ENCODE measurements at places on chromosomes 2 and 18.

DNA sequence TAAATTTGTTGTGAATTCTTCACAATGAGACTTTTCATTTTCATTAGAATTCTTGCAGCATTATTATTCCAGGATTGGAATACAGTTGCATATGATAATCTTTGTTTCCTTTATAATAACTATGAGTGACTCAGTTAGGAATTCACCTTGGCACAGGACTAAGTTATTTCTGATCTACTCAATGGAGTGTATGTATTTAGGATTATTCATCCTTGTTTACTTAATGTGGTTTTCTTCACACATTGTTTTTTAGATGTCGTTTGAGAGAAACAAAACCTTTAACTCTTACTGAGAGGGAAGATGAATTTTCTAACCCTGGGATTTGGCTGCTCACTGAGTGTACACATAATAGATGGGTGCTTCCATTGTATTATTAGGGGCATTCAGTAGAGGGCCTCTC, 970.1 kb downstream of the DPP10 start:
- no peak for DNase-seq

DNA sequence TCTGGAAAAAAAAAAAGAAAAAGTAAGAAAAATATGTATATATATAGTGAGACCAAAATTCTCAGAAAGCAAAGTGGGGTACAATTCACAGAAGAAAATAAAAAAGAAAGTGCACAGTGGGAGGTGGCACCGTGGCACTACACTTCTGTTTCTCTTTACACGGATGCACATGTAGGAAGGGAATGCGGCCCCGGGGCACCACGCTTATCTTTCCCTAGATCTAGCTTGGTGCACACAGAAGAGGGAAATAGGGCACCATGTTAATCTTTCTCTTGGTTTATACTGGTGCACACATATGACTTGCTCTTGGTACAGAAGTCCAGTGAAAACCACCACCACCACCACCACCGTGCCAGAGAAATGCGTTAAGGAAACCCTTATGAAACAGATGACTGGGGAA, 32.0 kb downstream of the EIPR1 start:
- no peak for DNase-seq

DNA sequence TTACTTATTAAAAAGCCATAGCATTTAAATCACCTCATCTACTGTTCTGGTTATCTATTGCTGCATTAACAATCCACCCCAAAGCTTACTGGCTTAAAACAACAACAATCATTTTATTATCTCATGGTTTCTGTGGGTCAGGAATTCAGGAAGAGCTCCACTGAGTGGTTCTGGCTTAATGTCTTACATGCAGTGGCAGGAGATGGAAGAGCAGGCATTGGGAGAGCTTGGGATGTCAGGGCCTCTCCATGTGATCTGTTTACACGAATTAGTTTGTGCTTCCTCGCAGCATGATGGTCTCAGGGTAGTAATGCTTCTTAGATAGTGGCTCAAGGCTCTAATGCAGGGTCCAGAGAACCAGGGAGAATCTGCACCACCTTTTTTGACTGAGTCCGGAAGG, 14.4 kb upstream of the REL start:
- no peak for DNase-seq

- DNase-seq = no peak
These were observed 40.4 kb downstream of the KLHL29 start for GRCh38 chr2:23425338-23425871.

GRCh38 chr18:12315490-12315889, 7.4 kb downstream of the TUBB6 start:
- DNase-seq = no peak

DNA sequence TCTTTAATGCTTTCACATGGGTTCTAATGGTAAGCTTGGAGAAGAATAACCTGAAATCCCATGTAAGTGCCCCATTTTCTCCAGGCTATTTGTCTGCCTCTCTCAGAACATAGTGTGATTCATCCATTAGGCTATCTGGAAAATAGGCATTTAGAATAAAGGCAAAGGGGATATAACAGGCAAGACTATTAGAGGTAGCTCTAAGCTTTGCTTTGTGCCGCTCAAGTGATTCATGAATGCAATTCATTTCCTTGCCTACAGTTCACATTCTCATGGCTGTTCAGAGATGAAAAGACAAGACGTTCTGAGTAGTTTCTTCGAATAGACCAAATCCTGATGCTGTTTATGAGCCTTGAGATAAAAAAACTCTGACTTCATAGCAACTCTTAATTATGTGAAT, 101.7 kb downstream of the ANKRD44 start:
- DNase-seq = no peak

DNA sequence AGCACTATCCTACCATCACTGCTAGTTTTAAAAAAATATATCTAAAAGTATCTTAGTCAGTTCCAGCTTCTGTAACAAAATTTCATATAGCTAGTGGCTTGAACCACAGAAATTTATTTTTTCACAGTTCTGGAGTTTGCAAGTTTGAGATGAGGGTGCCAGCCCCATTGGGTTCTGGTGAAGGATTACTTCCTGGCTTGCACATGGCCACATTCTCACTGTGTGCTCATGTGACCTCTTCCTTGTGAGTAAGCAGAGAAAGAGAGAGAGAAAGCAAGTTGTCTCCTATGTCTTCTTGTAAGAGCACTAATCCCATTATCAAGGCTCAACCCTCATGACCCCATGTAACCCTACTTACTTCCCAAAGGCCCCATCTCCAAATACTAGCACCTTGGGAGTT, 158.9 kb downstream of the DOK6 start:
- no peak for DNase-seq

GRCh38 chr2:130755256-130756052, at the start of gene AMER3:
TSS of gene AMER3 (plus strand) at chr2:130755540. CDS start at chr2:130762073, 6,533 bp downstream.
- DNase-seq = peak; percentile 47

DNA sequence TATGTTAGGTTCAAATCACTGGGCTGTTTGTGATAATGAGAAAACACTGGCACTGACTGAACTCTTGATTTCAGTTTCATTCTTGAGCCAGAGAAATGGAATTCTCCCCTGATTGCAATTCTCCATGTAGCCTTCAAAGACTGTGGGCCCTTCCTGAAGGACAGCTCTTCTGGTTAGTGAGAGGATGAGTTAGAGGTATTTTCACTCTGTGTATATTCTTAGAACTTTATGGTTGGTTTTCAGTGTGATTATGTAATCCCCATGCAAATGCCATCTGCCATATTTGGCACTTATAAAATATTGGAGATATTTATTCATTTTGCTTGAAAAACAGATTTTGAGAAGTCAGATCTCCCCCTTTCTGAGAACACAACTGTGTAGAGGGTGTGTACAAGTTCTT, 323.7 kb downstream of the SLC4A3 start:
- DNase-seq = no peak

GRCh38 chr2:203846490-203847105, 21.0 kb upstream of the CTLA4 start:
- no peak for DNase-seq

DNA sequence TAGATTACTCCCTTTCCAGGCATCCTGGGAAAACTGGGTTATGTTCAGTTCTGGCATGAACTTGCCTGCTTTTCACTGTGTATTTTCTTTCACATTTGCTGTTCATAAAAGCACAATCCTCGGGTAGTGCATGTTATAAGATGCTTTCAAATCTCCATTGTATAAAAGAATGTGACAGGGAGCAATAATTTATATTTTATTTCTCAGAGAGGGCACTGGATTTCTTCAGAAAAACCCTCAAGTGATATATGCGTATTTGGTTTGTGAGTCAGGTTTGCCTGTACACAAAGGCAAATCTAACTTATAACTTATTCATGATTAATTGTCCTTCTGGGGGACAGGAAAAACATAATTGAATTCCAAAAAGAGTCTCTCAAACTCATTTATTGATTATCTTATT, 440.7 kb upstream of the MMADHC start:
- no peak for DNase-seq

All from NCI-H2029 (cell line).